ENCODE measurements at places on chromosomes 2 and 18.

- no peak for DNase-seq
Observed at GRCh38 chr18:76757335-76757734, 65.0 kb upstream of the ZNF236 start.

GRCh38 chr2:64952096-64952495 is 37.1 kb upstream of the SLC1A4 start:
- no peak for DNase-seq

DNA sequence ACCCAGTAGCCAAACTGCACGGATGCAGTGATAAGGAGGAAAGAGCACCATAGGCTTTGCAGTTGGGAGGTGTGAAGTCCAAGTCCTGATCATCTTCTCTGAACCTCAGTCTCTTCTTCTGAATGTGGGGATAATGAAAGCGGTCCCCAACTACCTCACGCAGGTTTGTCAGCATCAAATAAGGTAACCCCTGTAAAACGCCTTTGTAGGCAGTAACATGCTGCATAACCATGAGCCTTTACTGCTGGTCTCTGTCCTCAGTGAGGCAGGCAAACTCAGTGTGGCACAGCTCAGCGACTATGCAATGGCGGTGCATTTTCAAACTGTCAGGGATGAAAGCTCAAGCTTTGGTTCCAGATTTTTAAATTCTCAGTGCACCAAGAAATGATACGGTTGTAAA is 46.1 kb downstream of the DNMT3A start:
- no peak for DNase-seq

DNA sequence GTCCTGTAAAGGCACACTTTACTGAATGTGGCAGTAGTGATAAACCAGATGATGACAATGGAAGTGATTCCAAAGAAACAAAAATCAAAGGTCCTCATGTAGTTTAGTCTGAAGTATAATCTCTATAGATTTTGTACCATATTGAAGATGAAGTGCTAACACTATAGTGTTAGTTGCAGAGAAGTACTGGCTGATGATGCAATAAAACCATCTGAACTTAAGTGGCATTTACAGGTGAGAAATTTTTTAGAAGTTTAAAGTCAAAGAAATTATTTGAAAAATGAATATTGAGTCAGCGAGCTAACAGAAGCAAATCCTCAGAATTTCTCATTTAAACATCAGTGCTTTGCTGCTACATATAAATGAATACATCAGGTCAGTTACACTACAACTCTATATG is 43.1 kb upstream of the RMDN2 start:
- DNase-seq, result no peak

DNA sequence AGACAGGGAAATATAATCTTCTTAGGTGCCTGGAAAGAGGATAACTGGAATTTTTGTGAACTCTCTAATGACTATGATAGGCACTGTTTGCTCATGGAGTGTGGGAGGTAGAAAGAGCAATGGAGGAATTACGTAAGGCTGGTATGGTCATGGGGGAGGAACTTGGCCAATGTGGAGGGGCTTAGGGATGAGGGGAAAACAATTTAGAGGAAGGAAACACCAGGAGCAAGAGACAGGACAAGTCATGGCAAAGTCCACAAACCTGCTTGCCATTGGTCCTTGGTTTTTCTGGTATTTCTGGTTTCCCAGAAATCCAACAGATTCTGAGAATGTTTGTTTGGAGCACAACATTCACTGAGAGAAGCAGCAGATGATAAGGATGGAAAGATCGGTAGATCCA is 274.2 kb downstream of the DYSF start:
- DNase-seq, result no peak

- no peak for DNase-seq
Observed at GRCh38 chr2:74944987-74945787, 13.3 kb upstream of the POLE4 start.

DNA sequence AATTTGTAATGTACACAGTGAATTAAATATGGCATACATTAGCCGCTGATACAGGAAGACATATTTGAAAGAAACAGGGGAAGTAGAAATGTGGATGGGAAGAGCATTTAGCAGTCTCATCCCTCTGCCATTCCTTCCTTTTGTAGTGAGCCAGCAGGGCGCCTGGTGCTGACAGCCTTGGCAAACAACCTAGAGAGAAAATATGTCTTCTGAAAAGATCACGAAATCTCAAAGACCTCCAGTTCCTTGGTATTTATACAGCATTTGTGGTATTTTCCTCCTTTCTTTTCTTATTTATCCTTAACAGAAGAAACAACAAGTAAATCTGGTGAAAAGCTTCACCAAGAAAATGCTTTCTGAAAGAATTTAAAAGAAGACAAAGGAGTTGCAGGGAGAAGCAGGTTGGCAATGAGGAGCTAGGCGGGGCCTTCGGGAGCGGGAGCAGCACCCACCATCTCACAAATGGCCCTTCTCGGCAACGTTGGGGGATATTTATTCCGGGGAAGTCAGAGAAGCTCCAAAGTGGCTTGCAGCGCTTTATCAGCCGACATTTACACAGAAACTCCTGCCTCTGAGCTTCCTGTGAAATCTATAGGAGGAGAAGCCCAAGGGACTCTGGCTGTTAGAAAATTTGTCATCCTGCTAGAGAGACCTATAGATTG is 406.1 kb upstream of the NRP2 start:
- no peak for DNase-seq

DNA sequence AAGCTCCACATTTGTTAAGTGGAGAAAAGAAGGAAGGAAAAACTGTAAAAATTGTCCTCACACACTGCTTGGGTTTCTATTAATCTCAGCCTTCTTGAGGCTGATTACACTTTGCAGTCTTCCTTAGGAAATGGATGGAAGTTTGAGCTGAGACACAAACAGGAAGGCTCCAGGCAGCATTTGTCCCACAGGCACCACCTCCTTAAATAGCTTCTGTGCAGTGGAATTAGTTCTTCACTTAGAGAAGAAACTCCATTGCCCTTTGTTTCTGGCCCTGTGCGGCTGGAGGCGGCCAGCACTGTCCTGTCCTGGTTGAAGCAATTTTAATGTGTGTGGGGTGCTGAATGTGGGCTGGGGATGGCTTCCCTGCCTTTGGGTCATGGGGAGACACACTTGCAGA is 44.3 kb downstream of the ARHGAP28 start:
- DNase-seq, result no peak

GRCh38 chr2:108189316-108189715 is 50.5 kb upstream of the SULT1C3 start:
- DNase-seq, result no peak

GRCh38 chr2:84639751-84640150 is 123.5 kb downstream of the DNAH6 start:
- DNase-seq, result no peak

GRCh38 chr18:32867936-32868335 is 95.1 kb upstream of the KLHL14 start:
- DNase-seq, result no peak

DNA sequence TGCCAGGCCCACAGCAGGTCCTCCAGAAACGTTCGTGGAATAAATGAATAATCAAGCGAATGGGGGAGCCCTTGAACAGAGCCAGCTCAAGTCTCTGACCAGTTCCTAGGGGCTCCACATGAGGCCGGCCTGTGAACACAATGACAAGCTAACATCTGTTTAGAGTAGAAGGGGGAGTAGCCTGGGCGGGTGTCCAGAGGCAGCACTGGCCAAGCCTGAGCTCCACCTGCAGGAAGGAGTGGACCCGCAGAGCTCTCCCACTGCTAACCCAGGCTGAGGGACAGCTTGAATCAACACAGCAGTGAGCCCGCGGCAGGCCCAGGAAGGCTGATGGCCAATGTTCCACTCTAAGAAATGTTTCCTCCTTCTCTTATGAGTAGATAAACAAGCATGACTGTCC is 234.8 kb upstream of the RAB6C start:
- DNase-seq, result no peak

- no peak for DNase-seq
Observed at GRCh38 chr2:229342376-229342775, 71.3 kb upstream of the PID1 start.

- DNase-seq, result no peak
Observed at GRCh38 chr18:79381811-79382311, 13.9 kb upstream of the NFATC1 start.

DNA sequence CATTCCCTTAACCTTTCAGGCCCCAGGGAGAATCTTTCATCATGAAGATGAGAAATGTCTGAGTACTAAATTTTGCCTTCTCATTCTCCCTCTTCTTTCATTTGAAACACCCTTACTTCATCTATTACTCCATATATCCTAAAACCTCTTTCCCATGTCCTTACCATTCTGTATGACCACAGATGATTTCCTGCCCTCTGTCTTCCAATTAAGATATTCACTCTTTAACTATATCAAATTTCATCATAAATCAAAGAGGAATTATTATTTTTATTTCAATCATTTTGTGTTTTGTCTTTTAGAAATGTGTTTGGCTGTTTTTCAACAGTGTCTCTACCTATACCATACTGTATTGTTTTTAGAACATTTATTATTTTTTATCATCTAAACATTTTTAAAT is 964.9 kb upstream of the KLHL29 start:
- DNase-seq, result no peak

- no peak for DNase-seq
Observed at GRCh38 chr2:222879604-222879933, 18.7 kb downstream of the ACSL3 start.

GRCh38 chr2:136639651-136640050 is 125.7 kb upstream of the THSD7B start:
- DNase-seq, result no peak

DNA sequence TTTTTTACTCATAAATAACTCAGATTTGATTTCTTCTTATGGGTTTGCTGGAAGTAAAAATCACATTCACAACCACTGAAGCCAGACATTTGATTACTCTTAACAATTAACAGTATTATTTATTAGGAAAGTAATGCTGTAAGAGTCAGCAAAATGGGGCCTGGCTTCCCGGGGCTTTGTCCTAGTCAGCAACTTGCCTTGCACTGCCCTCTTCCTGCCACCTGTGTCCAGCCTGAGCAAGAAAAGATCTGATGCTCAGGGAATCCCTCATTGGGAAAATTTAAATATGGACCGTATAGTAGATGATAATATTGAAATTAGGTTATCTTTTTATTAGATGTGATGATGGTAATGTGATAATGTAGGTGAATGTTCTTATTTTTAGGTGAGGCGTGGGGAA is 30.8 kb upstream of the ACYP2 start:
- no peak for DNase-seq

DNA sequence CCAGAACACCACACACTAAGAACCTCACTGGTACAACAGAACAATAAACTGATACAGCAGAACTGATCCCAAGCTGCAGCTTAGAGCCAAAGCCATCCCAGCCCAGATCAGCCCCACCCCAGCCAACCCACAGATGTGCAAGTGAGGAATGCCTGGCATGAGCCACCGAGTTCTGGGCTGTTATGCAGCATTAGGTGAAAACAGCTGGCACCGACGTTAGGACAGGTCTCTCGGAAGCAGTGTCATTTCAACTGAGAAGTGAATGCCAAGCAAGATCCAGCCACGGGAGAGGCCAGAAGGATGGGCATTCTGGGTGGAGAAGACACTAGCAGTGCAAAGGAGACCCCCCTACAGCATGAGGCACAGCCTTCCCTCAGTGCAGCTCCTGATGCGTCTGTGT is 38.9 kb downstream of the ADCY3 start:
- DNase-seq, result no peak

DNA sequence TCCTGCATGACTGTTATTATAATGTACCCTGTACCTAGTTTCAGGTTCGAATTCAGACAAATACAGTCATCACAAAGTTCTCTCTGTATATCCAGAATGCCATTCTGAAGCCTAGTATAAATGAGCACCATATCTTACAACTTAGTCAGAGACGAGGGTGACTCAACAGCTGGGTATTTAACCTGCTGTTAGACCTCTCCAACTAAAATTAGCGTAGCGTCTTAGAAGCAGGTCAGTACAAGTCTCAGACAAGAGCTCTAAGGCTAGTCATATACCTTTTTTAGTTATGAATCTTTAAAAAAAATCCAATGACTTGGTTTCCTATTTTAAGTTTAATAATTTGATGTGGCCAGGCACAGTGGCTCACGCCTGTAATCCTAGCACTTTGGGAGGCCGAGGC is 74.1 kb downstream of the CABYR start:
- no peak for DNase-seq

DNA sequence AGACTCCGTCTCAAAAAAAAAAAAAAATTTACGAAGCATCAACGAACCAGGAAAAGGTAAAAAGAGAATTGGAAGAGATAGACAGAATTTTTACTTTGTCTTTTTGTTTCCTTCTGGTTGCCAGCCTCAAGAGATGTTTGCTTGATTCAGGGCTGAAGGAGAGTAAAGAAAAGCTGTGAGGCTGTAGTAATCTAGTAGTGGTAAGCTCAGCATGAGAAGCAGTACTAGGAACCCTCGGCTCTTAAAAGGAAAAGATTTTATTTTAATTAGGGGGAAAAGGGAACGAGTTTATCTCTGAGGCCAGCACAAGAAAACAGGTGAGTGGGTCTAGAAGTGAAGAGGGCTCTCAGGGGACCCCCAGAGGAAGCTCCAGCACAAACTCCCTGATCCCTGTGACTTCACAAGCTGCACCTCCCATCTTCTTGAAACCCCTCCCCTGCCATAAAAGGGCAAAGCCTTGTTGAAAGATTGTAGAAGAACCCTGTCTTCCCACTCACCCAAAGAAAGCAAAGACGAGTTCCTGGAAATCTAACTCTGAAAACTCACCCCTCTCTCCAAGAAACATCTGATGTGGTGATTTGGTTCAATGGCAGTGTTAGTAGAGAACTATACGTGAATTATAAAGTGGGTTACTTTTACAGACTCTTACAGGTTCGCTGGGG is 8.6 kb downstream of the RBMS1 start:
- no peak for DNase-seq

- DNase-seq, result no peak
Observed at GRCh38 chr2:86023366-86023712, 82.3 kb downstream of the POLR1A start.

DNA sequence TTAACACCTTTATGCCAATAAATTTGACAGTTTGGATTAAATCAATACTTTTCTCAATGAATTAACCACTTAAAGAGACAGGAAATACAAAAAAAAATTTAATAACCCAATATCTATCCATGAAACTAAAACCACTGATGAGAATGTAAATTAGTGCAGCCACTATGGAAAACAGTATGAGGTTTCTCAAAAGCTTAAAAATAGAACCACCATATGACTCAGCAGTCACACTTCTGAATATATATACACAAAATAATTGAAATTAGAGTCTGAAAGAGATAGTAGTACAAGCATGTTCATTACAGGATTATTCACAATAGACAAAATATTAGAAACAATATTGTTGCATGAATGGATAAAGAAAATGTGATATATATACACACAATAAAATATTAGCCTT is 382.1 kb upstream of the SETBP1 start:
- DNase-seq, result no peak
